Neuronal stem cell (in vitro differentiated cells): ENCODE measurements at places on chromosomes 16 and 17.

DNA sequence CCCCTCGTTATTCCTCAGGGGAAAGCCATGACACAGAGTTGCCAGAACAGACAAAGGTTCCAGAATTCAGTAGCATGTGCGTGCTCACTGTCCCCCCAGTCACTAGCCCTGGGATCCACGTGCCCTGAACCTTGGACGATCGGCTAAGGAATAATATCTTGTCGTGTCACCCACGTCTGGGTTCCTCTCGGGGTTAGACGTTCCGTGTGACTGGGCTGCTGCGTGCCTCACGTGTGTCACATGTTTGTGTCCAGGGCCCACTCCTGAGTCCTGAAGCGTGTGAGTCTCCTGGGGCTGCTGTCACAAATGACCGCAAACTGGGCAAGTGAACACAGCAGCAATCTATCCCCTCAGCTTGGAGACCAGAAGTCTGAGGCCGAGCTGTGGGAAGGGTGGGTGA is 12.4 kb upstream of the ZNF469 start:
- no peak for DNase-seq

- no peak for DNase-seq
Measured at GRCh38 chr17:77968788-77969187, 10.3 kb downstream of the TNRC6C start.

DNA sequence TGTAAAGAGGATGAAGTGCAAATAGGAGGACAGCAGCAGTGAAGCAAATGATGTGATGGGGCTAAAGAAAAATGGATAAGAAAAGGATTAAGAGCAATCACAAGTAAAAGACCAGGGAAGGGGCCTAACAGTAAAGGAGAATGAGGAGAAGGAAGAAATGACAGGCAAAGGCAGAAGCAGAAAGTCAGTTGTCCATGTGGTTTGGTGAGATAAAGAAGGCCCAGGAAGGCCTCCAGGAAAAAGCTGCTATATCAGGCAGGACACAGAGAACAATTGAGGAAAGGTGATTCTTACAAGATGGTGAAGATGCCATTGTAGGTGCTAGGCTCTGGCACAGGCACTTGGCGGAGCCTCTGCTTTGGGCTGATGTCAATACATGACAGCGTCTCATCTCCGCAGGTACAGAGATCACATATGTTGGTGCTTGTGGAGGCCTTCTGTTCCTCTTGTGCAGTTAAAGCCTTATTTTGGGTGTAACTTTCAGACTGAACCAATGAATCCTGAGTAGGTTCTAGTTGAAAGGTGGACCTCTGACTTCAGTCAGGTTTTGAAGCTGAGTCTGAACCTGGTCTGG is 18.1 kb downstream of the RDM1 start:
- DNase-seq, result no peak

GRCh38 chr17:29084541-29085146 is 41.7 kb downstream of the PIPOX start:
- DNase-seq, result no peak

DNA sequence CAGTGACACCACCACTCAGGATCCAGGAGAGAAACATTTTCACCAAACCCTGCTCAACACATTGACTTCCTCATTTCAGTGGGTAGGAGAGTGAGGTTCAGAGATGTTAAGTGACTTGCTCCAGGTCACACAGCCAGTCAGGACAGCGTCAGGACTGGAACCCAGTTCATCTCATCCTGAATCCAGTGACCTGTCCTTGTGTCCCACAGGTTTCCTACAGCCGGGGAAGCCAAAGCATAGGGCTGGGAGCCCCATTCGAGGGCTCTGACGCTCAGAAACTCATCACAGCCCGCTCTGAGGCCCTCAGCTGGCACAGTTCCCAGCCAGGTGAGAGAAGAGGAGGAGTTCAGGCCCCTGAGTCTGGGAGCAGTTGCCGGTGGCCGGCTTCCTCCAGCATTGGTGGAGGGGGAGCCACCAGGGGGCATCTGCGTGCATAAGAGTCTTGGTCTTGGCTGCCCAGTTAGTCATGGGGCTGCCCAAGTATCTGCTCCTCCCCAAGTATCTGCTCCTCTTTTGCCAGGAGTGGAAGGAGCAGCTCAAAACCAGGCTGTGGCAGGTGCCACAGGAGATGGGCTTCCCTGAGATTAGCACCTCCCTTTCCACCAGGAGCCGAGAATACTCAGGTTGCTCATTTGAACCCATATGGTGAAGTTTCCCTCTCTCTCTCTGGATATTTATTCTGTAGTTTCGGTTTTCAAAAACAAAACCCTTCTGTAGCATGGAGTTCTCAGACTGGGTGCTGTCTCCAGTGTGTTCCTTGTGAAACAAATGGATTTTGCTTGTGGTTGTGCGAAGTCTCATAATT is 56.0 kb downstream of the TNFRSF13B start:
- DNase-seq, result no peak

DNA sequence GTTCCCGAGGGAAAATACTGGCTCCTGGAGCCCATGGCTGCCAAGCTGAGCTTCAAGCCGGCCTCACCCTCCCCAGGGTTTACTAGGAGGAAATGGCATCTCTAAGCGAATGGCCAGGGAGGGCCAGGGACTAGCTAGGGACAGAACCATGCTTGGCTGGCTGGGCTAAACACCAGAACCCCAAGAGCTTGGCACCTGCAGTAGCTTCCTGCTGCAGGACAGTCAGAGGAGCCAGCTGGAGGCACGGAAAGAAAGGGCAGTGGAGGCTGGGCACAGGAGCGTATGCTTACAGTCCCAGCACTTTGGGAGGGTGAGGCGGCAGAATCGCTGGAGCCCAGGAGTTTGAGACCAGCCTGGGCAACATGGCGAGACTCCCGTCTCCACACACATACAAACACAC is 33.7 kb downstream of the PEMT start:
- DNase-seq, result no peak

DNA sequence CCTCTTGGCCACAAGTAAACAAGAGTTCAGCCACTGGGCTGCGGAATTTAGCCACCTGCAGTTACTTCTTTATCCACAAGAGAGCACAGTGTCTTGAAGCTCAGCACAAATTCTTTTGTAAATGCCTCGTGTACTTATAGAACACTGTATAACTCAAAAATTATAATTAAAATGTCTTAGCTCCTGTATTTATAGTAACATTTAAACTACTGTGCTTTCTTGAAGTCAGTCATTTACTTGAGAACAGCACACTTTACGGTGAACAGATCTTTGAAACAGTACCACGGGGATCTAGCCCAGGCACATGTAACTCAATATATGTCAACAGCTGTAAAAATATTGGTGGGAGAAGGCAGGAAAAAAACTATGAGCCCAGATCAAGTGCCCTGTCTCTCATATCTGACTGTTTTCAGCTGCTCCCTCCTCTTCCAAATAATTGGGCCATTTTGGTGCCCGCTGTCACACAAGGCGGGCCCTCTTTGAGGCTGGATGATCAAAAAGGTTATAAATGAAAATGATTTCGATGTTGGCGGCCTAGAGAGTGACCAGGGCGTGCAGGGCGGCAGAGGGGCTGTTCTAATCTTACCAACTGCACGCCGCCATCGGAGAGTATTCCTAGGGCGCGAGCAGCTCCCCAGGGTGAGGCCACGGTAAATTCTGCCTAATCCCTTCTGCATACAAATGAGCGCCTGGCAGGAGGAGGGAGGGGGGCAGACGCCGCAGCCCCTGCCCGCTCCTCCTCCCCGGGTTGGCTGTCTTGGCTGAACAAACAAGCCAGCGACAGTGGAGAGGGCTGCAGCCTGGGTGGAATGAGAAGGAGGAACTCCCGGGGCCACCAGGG is 183.2 kb downstream of the C16orf78 start:
- DNase-seq, result peak; percentile 59

DNA sequence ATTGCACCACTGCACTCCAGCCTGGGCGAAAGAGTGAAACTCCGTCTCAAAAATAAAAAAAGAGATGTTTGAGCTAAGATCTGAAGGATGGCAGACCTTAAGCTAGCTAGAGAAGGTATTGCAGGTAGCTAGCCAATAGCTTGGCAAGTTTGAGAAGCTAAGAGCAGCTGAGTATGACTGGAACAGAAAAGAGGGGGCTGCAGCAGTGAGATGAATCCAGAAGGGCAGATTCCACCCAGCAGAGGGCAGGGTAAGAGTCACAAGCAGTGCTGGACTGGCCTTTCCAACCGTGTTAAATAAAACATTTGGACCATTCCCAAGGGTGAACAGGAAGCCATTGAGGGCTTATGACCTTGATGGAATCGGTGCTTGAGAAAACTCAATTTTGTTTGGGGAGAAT is 5.7 kb upstream of the PHAF1 start:
- DNase-seq, result no peak

DNA sequence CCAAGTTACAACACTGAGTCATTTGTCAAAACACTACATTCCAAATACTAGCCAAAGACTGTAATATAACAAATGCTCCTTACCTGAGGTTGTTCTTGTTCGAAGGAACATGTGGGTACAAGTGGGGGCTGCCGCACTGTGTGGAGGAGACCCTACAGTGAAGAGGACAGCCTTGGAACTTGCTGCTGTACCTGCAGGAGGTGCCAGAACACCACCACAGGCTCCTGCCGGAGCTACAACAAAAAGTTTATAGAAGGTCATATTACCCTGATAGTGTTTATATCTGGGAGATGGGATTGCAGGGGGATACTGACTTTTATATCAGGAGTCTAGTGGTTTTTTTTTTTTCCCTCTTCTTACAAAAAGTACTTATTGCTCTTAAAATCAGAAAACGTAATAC is 37.8 kb upstream of the ALDH3A1 start:
- DNase-seq, result no peak

DNA sequence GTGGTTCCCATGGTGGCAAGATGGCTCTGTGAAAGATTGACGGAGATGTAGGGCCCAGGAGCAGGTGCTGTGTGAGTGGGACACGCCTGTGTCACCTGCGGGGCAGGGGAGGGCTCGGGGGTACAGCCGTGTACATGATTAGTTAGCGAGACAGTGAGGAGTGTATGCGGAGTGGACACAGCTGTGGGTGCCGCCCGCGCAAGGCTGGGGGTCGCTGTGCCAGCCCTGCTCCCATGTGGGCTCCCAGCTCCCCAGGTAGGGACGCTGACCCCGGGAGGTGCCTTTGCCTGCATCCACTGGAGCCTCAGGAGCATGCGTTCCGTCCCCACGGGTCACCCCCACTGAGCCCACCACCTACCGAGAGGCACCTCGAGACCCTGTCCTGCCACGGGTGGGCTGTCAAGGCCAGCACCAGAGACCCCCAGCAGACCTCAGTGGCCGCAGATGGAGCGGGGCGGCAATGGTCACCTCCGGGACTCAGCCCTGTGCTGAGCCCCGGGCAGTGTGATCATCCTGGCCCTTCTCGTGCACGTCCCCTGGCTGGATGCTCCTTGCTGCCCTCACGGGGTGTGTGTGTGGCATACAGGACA is 7.4 kb downstream of the CAPN15 start:
- DNase-seq, result no peak

DNA sequence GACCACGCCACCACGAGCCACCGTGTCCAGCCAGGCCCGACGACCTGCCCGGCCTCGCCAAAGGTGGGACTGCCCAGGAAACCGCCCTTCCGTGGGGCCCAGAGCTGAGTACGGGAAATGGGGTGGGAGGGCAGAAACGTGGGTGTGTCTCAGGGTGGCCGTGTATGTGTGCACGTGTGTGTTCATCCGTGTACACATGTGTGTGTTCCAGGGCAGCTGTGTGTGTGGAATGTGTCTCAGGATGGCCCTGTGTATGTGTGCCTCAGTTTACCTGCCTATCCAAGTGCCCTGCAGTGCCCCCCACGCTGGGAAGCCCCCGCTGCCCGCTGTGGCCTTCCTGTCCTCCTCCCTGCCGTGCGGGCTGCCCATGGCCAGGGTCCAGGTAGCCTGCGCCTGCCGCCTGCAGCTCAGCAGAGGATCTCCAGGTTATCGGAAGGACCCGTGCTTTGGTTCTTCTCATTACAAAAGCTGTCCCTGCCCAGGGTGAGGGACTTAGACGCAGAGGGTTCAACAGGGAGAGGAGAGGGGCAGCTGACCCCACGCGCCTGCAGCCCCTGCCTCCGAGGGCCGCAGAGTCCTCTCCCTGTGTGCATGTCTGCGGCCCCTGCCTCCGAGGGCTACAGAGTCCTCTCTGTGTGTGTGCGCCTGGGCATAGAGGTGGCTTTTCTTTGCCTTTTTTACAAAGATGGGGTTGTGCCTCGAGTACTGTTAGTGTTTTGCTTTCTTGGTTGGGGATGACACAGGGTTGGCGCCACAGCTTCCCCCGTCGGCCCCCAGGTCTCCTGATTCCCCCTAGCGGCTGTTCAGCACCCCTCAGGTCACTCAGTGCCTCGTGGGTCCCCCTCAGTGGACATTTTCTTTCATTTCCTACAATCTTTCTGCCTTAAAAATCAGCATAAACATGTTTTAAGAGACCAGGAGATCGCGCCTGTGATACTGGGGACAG is 23.6 kb downstream of the ZNF469 start:
- DNase-seq, result no peak

- no peak for DNase-seq
Measured at GRCh38 chr17:41972571-41973407, 6.2 kb downstream of the CNP start.

- no peak for DNase-seq
Measured at GRCh38 chr16:60142619-60143347, 1408.7 kb upstream of the GOT2 start.

DNA sequence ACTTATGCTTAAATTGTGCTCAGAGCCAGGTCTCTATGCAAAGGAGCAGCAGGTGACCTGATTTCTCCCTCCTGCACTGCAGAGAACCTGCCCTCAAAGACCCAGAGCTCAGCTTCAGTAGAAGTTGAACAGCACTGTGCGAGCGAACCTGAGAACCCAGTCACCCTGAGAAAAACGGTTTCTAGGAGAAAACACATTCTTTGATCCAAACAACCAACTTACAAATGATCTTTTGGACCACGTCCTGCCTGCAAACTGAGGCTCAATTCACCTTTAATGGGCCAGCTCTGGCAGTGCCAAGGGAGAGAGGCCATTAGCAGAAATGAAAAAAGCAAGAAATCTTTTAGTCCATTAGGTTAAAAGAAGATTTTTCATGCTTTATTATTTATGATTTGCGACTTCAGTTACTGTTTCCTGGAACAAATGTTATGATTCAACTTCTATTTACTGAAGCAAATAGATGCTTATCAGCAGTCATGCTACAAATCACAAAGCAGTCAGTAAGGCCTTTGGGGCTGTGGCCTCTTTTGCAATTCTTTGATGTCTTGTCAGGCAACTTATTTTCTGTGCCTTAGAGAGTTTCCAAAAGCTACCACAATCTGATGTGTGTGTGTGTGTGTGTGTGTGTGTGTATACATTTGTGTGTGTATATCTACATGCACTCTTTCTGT is 65.7 kb upstream of the LRRC37A3 start:
- no peak for DNase-seq

DNA sequence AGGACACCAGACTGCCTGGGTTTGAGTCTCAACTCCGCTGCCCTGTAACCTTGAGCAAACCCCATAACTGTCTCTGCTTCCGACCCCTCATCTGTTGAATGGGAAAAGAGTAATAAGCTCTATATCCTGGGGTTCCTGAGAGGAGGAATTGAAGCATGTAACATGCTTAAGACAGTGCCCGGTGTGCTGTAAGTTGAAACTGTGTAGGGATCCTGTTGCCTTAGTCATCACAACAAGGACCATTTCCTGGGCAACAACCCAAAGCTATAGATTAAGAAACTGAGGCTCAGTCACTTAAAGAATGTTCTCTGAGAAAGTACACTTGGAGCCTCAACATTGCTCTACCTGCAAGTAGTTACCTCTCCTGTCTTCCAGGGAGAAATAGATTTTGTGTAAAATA is 23.0 kb downstream of the CDH13 start:
- DNase-seq, result no peak
